Stimulated activated naive CD4-positive, alpha-beta T cell (primary cell): ENCODE measurements at places on chromosomes 5 and 9.

DNA sequence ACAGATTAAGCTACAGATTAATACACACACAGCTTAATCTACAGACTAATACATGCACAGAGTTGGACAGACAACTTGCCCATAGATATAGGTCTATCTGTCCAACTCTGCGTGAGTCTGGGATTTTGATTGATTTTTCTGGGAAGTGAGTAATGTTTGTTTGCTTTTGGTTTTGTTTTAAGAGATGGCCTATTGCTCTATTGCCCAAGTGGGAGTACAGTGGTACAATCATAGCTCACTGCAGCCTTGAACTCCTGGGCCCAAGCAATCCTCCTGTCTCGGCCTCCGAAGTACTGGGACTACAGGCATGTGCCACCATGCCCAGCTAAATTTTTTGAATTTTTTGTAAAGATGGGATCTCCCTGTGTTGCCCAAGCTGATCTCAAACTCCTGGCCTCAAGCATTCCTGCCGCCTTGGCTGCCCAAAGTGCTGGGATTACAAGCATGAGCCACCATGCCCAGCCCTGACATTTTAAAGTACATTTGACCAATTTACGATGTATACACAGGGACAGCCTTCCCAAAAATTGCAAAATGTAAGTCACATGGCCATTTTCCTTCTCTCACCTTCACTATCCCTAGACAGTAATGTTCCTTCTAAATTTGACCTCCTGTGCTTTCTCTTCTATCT, 50.8 kb downstream of the PAPPA start:
- no peak for DNase-seq

- DNase-seq, result no peak
Observed at GRCh38 chr9:109423877-109424276, 74.2 kb downstream of the PTPN3 start.

DNA sequence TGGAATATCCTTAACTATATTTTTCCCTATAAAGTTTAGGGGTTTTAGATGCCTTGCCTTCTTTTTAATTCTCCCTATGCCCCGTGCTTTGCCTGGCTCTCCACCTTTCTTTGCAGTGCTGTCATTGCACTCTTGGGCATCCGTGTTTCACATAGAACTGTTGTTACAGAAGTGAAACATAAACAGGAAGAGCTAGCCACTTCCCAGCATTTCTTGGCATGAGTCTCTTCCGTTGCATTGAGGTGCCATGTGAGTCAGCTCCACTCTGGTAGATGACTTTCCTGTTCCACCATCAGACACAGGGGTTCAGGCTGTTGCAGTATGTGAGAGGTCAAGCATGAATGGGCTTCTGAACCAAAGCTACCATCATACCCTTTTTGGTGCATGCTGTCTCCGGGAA, 73.4 kb downstream of the ANGPTL2 start:
- peak; percentile 4 for DNase-seq

DNA sequence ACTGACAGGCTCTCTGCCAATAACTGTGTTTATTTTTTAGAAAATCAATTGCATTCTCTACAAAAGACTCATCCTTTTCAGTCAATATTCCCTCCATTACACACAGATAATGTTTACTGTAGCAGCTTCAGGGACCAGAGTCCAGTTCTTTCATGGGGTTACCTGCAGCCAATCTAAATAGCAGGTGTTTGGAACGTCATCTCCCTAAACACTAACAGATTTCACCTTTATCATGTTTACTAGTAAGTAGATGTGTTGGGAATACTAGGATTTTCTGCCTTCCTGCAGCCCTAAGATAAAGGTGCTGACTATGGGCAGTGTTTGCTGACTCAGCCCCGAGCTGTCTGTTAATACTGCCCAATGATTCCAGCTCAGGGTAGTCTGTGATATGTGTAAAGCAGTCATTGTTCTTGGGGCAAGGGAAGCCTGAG, 447.0 kb downstream of the KIF4B start:
- no peak for DNase-seq

GRCh38 chr5:77936365-77936693, 160.2 kb upstream of the TBCA start:
- no peak for DNase-seq

GRCh38 chr9:120161776-120162175, 418.2 kb downstream of the CDK5RAP2 start:
- no peak for DNase-seq

GRCh38 chr5:117041926-117042595, 467.4 kb upstream of the SEMA6A start:
- no peak for DNase-seq

DNA sequence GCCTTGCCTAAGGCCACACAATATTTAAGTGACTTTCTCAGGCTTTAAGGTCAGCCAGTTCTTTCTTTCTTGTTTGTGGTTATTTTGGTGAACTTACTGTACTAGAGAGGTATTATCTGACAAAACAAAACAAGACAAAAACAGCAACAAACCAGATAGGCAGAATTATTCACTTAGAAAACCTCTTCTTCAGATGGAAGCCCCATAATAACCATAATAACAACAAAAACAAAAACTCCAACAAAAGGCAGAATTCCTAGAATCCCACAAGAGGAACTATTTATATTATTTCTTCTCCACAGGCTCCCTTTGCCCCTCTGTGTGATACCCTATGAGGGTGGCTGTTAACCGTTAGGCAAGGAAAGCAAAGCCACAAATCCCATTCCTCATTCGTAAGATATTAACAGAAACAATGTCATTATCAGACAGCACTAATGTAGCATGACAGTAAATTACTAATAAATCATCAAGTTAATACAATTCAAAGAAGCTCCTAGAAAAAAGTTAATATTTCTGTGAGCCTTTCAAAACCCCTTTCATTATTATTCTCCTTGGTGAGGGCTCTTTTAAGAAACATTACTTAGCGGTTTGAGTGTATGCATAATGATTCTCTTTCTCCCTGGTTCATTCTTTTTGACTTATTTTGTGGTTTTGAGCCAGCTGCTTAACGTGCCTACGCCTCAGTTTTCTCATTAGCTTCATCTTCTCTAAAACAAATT, 274.9 kb downstream of the EFNA5 start:
- DNase-seq, result no peak

DNA sequence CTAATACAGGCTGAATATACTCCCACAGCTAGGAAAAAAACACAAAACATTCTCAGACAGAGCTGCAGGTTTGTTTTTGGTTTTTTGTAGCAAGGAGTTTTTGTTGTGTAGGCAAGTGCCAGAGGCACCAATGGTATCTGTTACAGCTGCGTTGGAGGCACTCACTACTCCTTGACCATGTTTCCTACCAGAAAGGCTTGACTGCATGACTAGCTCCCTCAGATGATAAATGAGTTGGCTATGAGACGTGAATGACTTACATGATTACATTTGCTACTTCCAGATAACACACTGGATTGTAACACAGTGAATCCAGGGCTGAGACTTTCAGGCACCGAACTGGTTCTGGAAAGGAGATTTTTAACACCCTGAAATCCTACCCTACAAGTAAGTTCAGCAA, 18.8 kb downstream of the GZMK start:
- DNase-seq, result no peak

DNA sequence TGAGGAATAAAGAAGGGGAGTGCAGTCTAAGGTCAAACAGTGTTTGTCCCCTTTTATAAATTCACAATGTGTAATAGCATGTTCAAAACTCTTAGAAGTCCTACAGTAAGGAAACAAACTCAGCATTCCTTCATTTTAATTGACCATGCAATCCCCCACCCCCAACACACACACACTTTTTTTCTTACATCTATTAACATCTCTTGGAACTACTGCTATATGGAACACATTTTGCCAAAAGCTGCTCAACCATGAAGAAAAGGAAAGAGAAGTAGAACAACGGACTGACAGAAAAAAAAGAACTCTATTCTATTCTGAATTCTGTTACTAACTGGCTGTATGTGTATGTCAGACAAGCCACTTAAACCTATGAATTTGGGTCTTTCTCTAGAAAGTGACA, 2.8 kb upstream of the CTNNAL1 start:
- DNase-seq, result no peak

DNA sequence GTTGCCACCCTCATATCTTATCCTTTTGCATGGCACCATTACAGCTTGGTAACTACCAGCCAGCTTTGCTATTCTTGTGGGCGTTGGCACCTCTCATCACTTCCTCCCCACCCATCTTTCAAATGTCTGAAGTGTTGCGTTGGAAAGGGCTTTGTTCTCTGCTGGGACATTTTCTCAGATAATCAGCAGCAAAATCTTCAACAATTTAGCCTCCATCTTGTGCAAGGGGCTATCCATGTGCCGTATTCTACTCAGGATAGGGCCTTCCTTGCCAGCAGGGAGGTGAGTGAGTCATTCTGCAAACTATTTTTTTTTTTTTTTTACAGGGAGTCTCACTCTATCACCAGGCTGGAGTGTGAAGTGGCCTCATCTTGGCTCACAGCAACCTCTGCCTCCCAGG, 62.1 kb upstream of the NUDT12 start:
- no peak for DNase-seq

GRCh38 chr5:126514131-126514557, 80.9 kb downstream of the ALDH7A1 start:
- DNase-seq, result no peak

- DNase-seq, result no peak
Observed at GRCh38 chr9:91992461-91993041, 42.5 kb upstream of the ROR2 start.

GRCh38 chr5:142317753-142318152, 7.1 kb downstream of the SPRY4 start:
- DNase-seq, result no peak

DNA sequence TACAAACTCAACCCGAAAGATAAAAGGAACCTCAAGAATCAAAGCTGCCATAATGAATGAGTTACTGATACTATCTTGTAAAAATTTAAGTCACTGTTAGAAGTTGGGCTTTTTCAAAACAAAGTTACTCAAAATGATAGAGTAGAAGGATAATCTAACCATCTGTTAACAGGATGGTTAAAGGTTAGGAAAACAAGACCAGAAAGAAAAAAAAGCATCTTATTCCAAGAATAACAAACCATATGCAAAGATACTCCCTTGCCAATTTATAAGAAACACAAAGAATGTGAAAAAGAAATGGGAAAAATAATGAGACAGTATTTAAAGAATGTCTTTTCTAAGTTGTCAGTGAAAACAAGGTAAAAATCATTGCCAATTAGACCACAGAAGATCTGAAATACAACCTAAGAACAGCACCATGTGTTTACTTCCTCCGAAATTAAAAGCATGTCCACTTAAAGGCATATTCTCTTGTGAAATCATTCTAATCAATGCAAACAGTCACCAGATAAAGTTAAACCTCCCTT, 51.2 kb downstream of the STRBP start:
- no peak for DNase-seq

DNA sequence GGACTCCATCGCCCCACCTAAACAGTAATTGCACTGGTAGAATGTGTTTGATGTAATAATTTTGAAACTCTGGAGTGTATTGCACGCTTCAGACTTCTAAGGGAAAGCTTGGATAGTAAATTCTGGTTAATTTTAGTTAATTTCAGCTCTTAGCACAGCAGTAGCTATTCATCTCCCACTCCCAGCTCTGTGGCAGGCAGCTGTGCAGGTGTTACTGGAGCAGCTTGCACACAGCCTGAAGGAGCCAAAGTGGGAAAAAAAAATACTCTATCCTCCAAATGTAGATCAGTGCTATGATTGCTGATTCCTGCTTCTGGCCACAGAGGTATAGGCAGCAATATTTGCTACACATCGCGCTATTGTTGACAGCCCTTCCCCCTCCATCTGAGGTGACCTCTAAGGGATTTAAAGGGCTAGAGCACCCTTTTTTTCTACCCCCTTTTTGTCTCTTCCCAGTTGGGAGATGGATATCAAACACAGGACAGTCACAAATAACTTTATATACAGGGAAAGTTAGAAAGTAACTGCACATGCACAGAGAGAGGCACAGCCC, 97.4 kb downstream of the KCTD16 start:
- DNase-seq, result no peak

DNA sequence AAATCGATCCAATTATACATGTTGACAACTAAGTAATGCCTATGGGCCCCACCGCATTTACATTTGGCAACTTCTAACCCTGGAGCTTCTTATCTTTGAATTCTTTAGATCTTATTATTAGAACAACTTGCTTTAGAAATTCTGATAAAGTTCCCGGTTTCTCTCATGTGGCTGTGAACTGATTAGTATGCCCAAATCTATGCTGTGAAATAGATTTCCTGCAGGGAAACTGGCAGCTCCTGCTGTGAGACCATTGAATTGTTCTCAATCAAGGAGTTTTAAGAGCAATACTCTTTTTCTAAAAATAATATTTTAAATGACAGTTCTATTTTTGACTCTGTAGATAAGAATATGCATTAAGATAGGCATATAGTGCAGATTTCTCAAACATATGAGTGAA, 177.5 kb downstream of the GABRB2 start:
- DNase-seq, result no peak

DNA sequence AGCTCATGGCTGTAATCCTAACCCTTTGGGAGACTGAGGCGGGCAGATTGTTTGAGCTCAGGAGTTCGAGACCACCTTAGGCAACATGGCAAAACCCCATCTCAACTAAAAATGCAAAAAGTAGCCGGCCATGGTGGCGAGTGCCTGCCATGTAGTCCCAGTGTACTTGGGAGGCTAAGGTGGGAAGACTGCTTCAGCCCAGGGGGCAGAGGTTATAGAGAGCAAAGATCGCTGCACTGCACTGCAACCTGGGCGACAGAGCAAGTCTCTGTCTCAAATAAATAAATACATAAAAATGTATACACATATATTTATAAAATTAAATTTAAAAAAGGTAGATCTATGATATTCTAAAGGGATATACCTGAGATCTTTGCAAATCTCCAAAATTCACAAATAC, 19.4 kb downstream of the ZBTB5 start:
- no peak for DNase-seq

DNA sequence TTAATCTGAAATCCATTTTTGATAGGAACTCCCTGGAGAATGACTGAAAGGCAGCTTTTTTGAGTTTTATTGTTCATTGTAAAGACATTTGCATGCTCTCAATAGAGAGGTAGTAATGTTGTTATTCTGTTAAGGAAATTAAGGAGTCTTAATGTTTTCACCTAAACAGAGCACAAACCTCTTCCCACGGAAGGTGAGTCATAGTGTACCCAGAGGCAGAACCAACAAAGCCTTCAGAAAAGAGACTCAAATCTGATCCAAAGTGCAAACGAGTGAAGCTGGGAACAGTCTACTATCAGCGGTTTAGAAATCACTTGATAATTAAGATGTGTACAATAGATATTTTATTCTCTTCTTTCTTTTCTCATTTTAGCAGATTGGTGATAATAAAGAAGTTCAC, 470.5 kb downstream of the PLK2 start:
- no peak for DNase-seq
